ENCODE measurements at places on chromosomes 5 and 9. TPM values are rescaled to one million over a fixed set of nuclear protein-coding genes. Genes with fewer than 3 reads are reported as not detected.

- DNase-seq = no peak
These were observed 226.4 kb downstream of the GNA14 start for GRCh38 chr9:77421506-77422265.

GRCh38 chr5:37184748-37185364, 64.3 kb downstream of the CPLANE1 start:
- DNase-seq = no peak

The SHC3 gene
- total RNA-seq = 15.5 TPM

- no peak for DNase-seq
These were observed 2.8 kb downstream of the LCN6 start for GRCh38 chr9:136745389-136746154.

All from spinal cord (tissue), 10 donors.